ENCODE measurements at places on chromosomes 1 and 21. TPM values are rescaled to one million over a fixed set of nuclear protein-coding genes. Genes with fewer than 3 reads are reported as not detected.

The SPRR2F gene
- not detected for total RNA-seq

GRCh38 chr1:229031061-229031460 lies 239.8 kb upstream of the RAB4A start:
- no peak for DNase-seq
- H3K4me3 ChIP-seq, result no peak overlapping the region
- no peaks in the 10 kb centered on the region for H3K36me3 ChIP-seq
- no peaks in the 10 kb centered on the region for H3K4me1 ChIP-seq
- H3K27ac ChIP-seq, result no peak overlapping the region
- no peaks in the 10 kb centered on the region for H3K27me3 ChIP-seq

DNA sequence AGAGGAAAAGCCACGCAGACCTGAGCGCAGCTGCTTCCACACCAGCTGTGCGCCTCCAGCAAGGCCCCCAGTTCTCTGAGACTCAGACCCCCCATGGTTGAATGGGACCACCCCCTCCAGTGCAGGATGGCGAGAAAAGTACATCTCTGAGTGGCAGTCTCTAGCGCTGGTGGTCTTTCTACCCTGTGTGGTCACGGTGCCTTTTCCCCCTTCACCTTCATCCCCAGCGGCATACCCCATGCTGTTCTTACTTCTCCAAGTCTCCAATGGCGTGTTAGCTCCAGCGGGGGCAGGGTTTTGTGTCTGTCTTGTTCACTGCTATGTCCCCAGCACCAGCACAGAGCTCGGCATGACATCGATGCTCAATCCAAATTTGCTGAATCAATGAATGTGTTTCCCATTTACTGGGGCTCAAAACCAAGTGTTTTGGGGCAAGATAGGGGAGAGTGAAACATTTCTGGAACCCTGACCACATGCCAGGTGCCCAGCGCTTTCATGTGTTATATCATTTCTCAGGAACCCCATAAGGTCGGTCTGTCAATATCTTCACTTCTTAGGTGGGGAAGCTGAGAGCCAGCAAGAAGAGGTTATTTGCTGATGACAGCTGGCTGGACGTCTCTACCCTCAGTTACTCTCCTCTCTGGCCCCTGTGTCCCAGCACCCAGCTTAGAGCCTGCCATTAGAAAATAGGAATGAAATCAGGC lies 959 bp upstream of the SDC3 start:
- DNase-seq, result peak; percentile 68
- no peaks in the 10 kb centered on the region for H3K36me3 ChIP-seq
- H3K27me3 ChIP-seq, result no peaks in the 10 kb centered on the region
- H3K4me1 ChIP-seq, result no peaks in the 10 kb centered on the region
- H3K27ac ChIP-seq, result no peak overlapping the region

GRCh38 chr1:44254392-44254910 lies 41.2 kb downstream of the DMAP1 start:
- H3K36me3 ChIP-seq, result no peaks in the 10 kb centered on the region
- H3K27me3 ChIP-seq, result no peaks in the 10 kb centered on the region
- DNase-seq, result no peak
- H3K4me3 ChIP-seq, result no peak overlapping the region
- no peaks in the 10 kb centered on the region for H3K4me1 ChIP-seq
- H3K27ac ChIP-seq, result no peak overlapping the region

DNA sequence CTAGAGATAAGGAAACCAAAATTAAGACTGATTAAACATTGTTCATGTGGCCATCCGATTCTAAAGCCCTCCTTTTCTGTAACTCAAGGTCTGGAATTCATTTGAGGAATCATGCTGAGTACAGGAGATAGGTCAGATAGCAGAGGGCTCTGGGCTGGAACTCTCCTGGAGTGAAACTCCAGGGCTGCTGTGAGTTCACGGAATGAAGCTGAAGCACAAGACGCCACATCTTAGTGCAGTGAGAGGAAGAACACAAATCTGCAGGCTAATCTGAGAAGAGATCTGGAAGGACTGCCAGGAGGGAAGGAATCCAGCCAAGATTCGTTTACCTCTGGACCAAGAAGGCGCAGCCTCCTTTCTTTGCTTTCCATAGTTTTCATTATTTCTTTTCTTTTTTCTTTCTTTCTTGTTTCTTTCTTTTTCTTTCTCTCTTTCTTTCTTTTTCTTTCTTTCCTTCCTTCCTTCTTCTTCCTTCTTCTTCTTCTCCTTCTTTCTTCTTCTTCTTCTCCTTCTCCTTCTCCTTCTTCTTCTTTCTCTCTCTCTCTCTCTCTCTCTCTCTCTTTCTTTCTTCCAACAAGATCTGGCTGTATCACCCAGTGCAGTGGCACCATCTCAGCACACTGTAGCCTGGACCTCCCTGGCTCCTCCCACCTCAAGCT lies 74.8 kb upstream of the ATP1B1 start:
- H3K27me3 ChIP-seq, result no peaks in the 10 kb centered on the region
- no peak for DNase-seq
- no peaks in the 10 kb centered on the region for H3K4me1 ChIP-seq
- no peak overlapping the region for H3K27ac ChIP-seq
- no peaks in the 10 kb centered on the region for H3K36me3 ChIP-seq

DNA sequence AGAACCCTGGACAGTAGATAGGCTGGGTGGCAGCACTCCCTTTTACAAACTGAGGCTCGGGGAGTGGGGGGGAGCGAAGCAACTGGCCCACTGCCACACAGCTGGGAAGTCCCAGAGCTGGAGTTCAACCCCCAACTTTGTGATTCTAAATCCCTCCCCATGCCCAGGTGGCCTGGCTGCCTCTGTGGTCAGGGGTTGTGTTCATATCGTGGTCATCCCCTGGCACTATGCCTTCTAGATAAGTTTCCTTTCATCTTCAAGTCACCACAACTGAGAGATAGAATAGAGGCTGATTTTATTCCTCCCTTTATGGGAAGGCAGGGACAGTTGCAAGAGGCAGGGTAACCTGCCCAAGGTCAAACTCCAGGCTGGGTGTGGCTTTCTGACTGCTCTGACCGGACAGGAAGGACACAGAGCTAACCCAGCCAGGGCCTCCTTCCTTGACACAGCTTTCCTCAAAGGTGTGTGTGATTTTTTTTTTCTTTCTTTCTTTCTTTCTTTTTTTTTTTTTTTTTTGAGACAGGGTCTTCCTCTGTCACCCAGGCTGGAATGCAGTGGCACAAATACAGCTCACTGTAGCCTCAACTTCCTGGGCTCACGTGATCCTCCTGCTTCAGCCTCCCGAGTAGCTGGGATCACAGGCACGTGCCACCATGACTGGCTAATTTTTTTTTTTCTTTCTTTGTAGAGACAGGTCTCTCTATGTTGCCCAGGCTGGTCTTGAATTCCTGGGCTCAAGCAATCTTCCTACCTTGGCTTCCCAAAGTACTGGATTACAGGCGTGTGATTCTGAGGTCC lies 18.4 kb upstream of the TNFRSF1B start:
- H3K27ac ChIP-seq, result no peak overlapping the region

The DCDC2B gene
- not detected for total RNA-seq

DNA sequence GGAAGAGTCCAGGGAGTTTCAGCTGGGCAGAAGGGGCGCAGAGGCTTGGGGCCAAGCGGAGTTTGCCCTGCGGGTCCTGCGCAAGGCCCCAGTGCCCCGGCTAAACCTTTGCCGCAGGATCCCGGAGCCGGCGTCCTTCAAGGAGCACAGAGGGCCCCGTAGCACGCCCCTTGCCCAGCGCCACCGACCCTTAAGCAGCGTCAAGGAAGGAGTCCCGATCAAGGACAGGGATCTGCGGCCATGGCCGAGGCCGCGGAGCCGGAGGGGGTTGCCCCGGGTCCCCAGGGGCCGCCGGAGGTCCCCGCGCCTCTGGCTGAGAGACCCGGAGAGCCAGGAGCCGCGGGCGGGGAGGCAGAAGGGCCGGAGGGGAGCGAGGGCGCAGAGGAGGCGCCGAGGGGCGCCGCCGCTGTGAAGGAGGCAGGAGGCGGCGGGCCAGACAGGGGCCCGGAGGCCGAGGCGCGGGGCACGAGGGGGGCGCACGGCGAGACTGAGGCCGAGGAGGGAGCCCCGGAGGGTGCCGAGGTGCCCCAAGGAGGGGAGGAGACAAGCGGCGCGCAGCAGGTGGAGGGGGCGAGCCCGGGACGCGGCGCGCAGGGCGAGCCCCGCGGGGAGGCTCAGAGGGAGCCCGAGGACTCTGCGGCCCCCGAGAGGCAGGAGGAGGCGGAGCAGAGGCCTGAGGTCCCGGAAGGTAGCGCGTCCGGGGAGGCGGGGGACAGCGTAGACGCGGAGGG lies 520 bp downstream of the CLIC6 start:
- no peak overlapping the region for H3K27ac ChIP-seq
- no peaks in the 10 kb centered on the region for H3K36me3 ChIP-seq
- peaks cover 4% of the 10 kb centered on the region for H3K27me3 ChIP-seq
- DNase-seq, result no peak

DNA sequence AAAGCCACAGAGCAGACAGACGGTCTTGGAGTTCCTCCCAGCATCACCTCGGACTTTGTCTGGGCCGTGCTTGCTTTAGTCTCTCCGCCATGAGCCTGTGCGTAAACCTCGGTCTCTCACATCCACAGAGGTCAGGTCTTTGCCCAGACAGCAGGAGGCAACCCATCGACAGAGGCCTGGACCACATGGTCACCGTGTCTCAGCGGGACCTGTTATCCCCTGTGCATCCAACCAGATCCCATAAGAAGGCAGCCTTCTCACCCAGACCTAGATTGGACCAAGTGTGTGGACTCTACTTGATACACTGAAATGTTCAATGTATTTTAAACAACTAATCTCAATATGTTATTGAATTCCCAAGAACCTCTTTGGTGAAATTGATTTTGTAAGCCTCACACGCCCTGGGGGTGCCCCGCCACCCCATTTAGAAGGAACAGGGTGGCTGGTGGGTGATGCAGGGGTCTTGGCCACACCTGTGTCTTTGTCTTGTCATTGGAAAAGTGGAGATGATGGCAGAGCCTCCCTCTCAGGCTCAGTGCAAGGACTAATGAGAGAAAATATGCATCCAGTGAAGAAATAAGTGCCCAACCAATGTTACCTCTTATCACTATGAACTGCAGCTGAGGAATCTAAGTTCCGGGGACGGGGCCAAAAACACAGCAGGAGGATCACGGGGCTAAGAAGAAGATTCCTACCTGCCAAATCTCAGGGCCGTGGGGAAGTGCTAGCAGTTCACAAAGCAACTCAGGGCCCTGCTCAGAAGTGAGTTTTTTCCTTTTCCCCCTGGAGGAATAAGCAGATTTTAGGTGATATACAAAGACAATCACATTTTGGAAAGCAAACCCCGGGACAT lies 101.6 kb upstream of the BACE2 start:
- no peak overlapping the region for H3K4me3 ChIP-seq
- no peaks in the 10 kb centered on the region for H3K27me3 ChIP-seq
- H3K27ac ChIP-seq, result no peak overlapping the region
- DNase-seq, result no peak
- no peaks in the 10 kb centered on the region for H3K36me3 ChIP-seq

DNA sequence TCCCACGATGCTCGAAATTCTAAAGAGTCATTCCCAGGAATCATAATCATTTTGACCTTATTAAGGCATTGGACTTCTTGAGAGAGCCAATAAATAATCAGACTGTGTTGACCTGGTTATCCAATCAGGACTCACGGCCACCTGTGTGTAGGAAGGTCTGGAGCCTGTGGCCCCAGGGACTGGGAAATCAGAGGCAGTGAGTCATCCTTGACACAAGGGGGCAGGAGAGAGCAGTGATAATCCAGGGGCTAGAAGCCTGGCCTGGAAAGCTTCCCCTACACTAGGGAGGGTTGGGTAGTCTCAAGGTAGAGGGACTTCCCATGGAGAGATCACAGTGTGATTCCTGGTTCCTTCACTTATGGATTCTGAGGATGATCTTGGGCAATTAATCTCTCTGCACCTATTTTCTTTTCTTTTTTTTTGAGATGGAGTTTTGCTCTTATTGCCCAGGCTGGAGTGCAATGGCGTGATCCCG lies 4.7 kb downstream of the MR1 start:
- peak; percentile 63 for DNase-seq
- H3K36me3 ChIP-seq, result no peaks in the 10 kb centered on the region
- H3K4me3 ChIP-seq, result no peak overlapping the region
- no peak overlapping the region for H3K27ac ChIP-seq
